Psoas muscle (tissue), 8 donors: ENCODE measurements at places on chromosomes 12 and 14. TPM values are rescaled to one million over a fixed set of nuclear protein-coding genes. Genes with fewer than 3 reads are reported as not detected.

DNA sequence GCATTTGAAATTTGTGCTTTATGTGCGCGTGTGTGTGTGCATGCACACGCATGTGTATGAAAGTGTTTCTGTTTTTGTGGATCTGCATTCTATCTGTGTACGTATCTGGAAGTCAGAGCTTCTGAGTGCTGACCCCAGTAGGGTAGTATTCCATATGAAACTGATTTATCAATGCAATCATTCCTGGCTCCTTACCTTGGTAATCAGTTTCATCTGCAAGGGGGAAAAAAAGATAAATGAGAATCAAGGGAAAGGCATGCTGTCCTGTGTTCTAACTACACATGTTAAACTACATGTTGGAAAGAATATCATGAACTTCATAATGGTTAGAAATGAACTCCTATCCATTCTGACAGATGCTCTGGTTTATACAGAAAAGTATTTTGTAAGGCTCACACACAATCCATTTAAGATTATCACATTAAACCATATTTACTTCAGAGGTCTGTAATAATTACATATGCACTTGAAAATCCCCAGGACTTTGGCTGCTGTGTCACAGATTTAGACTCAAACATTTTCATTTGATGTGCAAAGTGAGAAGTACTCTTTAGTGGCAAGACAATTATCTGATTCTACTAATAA is 276.1 kb upstream of the LMO3 start:
- DNase-seq: no peak

DNA sequence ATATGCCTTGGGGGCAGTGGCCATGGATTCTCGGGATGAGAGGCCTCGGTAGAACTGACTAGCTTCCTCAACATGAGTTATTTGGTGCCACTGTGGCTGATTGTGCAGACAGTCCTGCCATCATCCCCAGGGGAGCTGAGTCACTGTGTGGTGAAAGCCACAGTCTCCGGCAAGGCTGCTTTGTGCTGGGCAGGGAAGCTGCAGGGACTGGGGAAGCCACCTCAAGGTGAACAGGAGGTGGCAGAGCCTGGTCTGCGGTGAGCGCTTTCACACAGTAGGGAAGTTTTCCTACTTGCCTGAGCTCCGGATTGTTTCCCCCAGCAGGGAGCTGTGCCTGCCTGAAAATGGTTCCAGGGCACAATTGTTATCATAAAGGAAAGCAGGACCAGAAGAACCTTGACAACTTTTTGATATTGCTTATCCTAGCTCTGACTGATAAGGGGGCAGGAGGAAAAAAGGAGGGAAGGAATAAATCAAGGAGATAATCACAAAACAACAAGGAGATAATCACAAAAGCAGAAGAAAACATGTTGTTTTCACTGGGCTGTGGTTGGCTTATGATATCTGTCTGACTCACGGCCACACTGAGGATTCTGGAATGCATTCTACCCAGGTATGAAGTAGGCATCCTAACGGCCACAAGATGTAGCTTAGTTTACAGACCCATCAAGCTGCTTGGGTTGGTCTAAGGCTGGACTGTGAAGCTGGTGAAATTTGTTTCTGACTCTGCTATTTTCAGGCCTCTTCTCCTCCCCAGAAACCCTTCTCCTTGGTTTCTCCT is 32.2 kb upstream of the GNG2 start:
- DNase-seq: no peak

TAS2R31 gene
- 0.34 TPM for total RNA-seq

CCDC38 gene
- 0.08 TPM for total RNA-seq

GRCh38 chr12:31323391-31324115 is 2.4 kb downstream of the SINHCAF start:
- no peak for DNase-seq

PAH gene
- total RNA-seq: 0.30 TPM

GRCh38 chr14:33493266-33493665 is 457.6 kb downstream of the EGLN3 start:
- no peak for DNase-seq

- DNase-seq: no peak
Observed at GRCh38 chr12:112422531-112422930, 3.8 kb downstream of the PTPN11 start.

DNA sequence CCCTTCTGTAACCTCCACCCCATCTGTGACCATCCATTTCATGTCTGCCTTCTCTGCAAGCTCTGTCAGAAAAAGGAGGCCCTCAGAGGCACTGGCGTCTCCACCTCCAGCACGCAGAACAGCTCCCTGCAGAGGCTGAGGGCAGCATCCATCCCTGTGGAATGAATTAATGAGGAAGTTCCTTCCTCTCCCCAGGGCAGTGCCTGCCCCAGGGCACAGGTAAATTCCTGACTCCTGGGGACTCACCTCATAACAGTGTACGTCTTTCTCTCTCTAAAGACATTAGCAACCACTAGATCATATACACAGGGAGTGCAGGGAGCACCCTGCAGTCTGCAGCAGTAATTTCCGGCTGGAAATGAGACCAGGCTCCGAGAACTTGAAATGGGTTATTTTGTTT is 155.0 kb upstream of the TMEM132C start:
- DNase-seq: no peak

GRCh38 chr12:114673169-114673833 is 10.7 kb downstream of the TBX3 start:
- DNase-seq: no peak

- DNase-seq: no peak
Observed at GRCh38 chr14:57058319-57058718, 210.4 kb downstream of the EXOC5 start.

DNA sequence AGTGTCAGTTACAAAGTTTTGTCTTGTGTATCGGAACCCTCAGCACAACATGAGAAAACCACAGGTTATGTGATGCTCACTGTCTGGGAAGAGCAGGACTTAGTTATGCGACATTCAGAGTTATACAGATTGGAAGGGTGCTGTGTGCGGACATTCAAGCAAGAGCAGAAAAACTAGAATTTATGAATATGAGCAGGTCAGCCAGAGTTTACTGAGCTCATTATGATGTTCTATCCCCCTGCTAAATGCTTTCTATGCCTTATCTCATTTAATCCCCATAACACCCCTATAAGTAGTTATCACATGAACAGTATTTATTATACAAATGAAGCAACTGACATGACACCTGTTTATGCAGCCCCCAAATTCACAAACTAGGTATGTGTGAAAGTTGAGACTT is 1083.2 kb downstream of the FLRT2 start:
- DNase-seq: no peak

DNA sequence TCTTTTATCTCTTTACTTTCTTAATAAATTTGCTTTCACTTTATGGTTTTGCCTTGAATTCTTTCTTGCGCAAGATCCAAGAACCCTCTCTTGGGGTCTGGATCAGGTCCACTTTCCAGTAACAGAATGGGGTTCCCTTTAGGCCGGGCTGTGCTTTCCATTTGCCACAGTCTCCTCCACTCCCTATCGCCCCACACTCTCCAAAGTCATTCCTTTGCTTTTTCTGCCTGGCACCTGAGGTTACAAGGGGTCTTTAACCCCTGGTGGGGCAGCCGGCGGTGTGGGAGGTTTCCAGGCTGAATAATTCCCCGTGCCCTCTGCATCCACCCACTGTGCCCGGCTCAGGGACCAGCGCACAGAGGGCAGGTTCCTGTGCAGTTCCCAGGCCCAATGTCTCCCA is 42.9 kb upstream of the LHX5 start:
- no peak for DNase-seq

DNA sequence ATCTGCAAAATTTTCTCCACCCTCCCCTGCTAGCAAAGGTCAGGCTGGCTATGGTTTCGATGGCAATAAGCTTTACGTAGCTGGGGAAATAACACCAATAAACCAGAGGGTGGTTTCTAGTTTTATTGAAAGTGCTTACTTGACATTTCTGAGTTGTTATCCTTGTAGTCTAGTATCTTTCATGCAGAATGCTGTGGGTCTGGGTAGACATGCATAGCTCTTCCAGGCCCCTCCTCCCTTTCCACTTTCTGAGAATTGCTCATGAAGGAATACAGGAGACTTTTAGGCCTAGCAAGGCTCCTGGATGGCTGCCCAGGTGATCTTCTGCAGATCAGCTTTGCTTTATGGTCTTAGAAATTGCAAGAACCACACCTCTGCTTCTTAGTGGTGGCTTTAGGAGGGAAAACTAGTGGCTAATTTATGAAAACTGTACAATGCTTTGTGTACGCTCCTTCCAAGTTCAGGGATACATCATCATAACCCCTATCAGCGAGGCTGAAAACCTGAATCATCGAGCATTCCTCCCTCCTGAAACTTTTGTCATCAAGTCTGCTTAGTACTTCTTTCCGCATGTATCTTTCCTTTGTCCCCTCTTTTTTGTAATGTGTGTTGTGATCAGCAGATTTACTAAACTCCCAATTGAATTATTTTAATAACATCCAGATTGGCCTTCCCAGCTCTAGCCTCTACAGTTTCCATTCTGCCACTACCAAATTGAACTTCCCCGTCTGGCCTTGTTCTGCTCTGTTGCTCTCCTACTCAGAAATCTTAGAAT is 473.0 kb downstream of the RAD51B start:
- DNase-seq: no peak

DNA sequence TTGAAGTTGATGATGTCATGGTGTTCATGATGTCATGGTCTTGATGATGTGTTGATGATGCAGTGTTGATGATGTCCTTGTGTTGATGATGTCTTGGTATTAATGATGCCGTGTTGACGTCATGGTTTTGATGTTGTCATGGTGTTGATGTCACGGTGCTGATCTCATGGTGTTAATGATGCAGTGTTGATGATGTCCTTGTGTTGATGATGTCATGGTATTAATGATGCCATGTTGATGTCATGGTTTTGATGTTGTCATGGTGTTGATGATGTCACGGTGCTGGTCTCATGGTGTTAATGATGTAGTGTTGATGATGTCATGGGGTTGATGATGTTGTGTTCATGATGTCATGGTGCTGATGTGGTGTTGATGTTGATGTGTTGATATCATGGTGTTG is 48.0 kb upstream of the RIMBP2 start:
- DNase-seq: no peak

- DNase-seq: no peak
Observed at GRCh38 chr14:101730626-101731186, 30.8 kb upstream of the PPP2R5C start.

GRCh38 chr14:102235275-102235897 is 69.6 kb downstream of the MOK start:
- DNase-seq: peak; percentile 85

DNA sequence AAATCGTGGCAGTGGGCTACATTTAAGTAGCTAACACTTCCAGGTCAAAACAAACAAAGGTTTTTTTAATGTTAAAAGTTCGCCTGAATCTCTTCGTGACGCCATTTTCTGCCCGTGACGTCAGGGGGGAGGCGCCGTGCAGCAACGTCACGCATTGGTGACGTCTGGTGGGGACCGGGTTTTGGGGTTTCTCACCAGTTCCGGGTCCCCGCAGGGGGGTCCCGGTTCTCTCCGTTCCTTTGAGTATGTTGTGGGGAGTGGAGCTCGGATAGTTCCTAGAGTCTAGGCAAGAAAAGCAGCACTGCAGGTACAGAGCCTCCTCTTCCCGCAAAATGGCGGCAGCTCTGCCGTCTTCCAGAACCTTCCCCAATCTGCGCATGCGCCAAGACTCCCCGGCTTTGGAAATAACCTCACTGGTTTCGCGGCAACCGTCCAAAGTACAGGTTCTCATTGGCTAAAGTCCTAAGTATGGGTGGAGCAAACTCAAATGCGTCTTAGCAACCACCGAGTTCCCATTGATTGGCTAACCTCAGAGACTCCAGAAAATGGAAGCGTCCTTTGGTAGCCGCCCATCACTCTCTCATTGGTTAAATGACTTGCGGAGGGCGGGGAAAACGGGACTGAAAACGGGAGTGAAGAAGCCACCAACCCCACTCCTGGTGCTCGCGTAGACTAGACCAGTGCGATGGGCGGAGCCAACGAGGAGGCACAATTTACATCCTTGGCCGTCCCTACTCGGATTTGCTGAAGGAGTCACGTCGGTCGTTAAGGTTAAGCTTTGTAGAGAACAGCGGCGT is at the start of gene RBM23:
Gene RBM23, minus strand, starts transcription at position 346 of the 797 bp plus-strand sequence.
- peak; percentile 100 for DNase-seq
